Activated T-helper 1 cell treated with anti-CD3 and anti-CD28 coated beads, Interleukin-12 subunit alpha, Interleukin-12 subunit beta, Interleukin-2, Interleukin-4 antibody, amounts not matched to agents 30 ng/mL and 10 ng/mL and 1 ng/mL, durations not matched to agents 14 hours and 24 hours and 36 hours (primary cell): ENCODE measurements at places on chromosomes 6 and 20. TPM values are rescaled to one million over a fixed set of nuclear protein-coding genes. Genes with fewer than 3 reads are reported as not detected.
A peak's percentile ranks its signal among the peaks of the same experiment; 100 is the strongest.

The POPDC3 gene
- total RNA-seq, result not detected in 2 replicates

DNA sequence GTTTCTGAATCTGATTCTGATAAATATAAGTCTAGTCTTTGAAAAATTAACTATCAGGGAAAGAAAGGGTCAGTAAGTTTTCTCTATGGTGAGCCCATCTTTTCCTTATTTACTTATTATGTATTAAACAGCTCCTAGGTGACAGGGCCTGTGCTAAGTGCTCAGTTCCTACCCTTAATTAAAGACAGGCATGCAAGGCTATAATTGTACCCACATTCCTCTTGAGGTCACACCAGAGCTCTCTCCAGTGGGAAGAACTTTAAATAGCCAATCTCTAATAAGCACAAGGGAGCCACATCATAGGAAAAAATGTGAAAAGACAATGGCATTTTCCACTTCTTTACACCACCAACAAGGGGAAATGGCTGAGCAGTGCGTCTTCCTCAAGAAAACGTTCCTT is 421.8 kb upstream of the SLC35B3 start:
- H3K36me3 ChIP-seq, result no peaks in the 10 kb centered on the region
- H3K27ac ChIP-seq, result no peak overlapping the region
- H3K4me1 ChIP-seq, result no peaks in the 10 kb centered on the region
- H3K4me3 ChIP-seq, result no peak overlapping the region
- H3K27me3 ChIP-seq, result no peaks in the 10 kb centered on the region

GRCh38 chr6:14748679-14749078 is 497.2 kb upstream of the JARID2 start:
- peaks cover 53% of the 10 kb centered on the region for H3K4me1 ChIP-seq
- DNase-seq, result no peak
- H3K4me3 ChIP-seq, result no peak overlapping the region
- peaks cover 8% of the 10 kb centered on the region for H3K36me3 ChIP-seq
- H3K27ac ChIP-seq, result peak overlapping the region; percentile 8
- H3K27me3 ChIP-seq, result no peaks in the 10 kb centered on the region

DNA sequence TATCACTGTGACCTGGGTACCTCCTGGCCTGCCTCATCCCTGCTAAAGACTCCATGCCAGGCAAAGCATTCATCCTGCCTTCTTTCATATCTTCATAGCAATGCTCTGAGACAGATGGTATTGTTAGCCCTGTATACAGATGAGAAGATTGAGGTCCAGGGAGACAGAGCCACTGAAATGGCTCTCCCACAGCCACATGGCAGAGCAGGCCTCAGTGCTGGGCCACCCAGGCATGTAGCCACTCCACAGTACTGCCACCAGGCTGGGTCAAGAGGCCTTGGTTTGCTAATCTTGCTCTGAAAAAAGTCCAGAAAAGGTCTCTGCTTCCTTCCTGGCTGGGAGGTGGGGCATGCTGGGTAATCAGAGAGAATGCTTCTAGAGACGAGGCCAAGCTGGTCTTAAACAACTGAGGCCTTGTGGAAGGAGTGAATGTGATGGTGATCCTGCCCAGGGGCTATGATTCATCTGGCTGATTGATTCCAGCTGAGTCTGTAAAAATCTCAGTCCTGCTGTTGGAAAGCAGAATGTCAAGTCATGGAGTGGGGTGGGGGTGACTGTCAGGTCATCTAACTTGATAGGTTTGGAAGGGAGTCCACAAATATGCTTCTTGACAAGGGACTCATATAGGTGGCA is 29.8 kb downstream of the HM13 start:
- H3K27ac ChIP-seq, result peak overlapping the region; percentile 73
- peaks cover 22% of the 10 kb centered on the region for H3K4me1 ChIP-seq
- no peaks in the 10 kb centered on the region for H3K27me3 ChIP-seq
- H3K36me3 ChIP-seq, result peaks cover 44% of the 10 kb centered on the region
- no peak for DNase-seq

- DNase-seq, result no peak
- no peaks in the 10 kb centered on the region for H3K4me1 ChIP-seq
- no peak overlapping the region for H3K4me3 ChIP-seq
- no peaks in the 10 kb centered on the region for H3K36me3 ChIP-seq
- H3K27ac ChIP-seq, result no peak overlapping the region
These were observed 205.0 kb upstream of the SSTR4 start for GRCh38 chr20:22830138-22830537.

DNA sequence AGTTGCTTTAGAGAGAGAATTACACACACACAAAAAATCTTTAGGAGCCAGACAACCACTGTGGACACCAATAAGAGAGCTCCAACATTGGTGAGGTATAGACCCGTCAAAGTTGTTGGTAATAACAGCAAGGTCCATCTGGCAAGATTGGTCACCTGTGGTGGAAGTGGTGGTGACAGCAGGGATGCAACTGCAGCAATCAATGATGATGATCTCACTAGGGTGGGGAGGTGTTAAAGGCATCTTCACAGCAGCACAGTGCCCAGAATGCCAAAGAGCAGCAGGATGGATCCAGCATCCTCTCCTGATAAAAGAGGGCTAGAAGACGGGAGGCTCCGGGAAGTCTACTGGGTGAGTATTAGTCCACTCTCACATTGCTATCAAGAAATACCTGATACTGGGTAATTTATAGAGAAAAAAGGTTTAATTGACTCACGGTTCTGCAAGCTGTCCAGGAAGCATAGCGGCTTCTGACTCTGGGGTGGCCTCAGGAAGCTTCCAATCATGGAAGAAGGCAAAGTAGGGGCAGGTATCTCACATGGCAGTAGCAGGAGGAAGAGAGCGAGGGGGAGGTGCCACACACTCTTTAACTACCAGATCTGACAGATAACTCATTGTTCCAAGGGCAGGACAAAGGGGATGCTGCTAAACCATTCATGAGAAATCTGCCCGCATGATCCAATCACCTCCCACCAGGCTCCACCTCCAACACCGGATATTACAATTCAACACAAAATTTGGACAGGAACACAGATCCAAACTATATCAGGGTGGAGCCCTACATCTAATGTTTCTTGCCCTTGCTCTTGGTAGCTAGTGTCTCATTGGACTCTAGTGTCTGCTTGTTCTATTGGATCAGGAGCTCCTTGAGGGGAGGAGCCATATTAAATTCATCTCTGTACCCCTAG is 48.9 kb downstream of the KLHL31 start:
- H3K27ac ChIP-seq, result no peak overlapping the region
- H3K36me3 ChIP-seq, result no peaks in the 10 kb centered on the region
- no peak for DNase-seq
- no peaks in the 10 kb centered on the region for H3K27me3 ChIP-seq

DNA sequence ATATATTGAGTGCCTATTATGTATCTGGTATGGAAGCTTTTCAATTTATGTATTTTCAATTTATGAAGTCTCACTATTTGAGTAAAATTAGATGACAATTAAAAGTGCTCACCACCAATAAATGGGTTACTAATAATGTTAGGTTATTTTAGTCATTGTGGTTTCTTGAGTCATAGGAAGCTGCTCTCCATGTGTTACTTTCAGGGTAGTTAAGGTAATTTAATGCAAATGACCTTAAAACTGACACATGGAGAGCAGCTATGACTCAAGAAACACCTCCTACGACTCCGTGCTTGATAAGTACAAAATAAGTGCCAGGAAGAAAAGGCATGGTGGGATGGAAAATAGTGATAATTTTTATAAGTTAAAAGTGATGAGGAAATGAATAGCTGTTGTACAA is 16.5 kb upstream of the TINAG start:
- H3K27me3 ChIP-seq, result no peaks in the 10 kb centered on the region
- no peak overlapping the region for H3K4me3 ChIP-seq
- peaks cover 13% of the 10 kb centered on the region for H3K4me1 ChIP-seq
- no peak overlapping the region for H3K27ac ChIP-seq
- no peaks in the 10 kb centered on the region for H3K36me3 ChIP-seq
- DNase-seq, result no peak

DNA sequence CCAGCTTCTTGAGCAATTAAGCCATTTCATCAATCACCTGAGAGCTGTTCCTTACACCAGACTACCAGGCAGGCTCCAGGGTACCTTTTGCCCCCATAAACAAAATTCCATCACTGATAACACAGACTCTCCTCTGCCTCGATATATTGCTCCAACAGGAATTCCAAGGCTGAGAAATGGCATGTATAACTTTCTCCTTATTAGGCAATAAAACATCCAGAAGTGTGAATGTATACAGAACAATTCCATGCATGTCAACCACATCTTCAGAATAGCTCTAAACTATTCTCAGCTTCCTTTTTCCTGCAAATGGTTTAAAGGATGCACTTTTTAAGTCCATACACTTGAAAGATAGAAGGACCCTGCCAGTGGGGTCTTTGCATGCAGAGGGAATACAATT is 73.8 kb downstream of the EDN3 start:
- no peak for DNase-seq
- no peaks in the 10 kb centered on the region for H3K4me1 ChIP-seq
- no peak overlapping the region for H3K4me3 ChIP-seq
